Activated naive CD8-positive, alpha-beta T cell treated with anti-CD3 and anti-CD28 coated beads, Interleukin-2, amount 10 ng/mL, durations not matched to agents 7 days and 5 days (primary cell): ENCODE measurements at places on chromosomes 1 and 21.
A peak's percentile ranks its signal among the peaks of the same experiment; 100 is the strongest.

DNA sequence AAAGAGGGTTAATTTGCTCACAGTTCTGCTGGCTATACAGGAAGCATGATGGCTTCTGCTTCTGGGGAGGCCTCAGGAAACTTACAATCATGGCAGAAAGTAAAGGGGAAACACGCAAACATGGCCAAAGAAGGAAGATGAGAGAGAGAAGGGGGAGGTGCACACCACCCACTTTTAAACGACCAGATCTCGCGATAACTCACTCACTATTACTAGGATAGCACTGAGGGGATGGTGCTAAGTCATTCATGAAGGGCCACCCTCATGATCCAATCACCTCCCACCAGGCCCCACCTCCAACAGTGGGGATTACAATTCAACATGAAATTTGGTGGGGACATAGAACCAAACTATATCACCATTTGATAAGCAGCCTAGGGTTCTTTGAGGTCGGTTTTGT, 2.4 kb upstream of the C1orf115 start:
- DNase-seq: no peak

DNA sequence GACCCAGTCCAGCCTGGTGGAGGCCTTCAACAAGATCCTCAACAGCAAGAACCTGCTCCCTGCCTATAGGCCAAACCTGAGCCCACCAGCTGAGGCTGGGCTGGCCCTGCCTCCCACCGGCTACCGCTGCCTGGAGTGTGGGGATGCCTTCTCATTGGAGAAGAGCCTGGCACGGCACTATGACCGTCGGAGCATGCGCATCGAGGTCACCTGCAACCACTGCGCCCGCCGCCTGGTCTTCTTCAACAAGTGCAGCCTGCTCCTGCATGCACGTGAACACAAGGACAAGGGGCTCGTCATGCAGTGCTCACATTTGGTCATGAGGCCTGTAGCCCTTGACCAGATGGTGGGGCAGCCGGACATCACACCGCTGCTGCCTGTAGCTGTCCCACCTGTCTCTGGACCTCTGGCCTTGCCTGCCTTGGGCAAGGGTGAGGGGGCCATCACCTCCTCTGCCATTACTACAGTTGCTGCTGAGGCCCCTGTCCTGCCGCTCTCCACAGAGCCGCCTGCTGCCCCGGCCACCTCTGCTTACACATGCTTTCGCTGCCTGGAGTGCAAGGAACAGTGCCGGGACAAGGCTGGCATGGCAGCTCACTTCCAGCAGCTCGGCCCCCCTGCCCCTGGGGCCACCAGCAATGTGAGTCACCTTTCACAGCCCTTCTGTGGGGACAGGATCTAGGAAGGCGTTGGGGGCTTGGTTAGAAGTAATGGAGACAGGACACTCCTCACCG, 5.8 kb downstream of the ZNF687 start:
- no peak for DNase-seq

- DNase-seq: no peak
These were observed 323.5 kb downstream of the RRAGC start for GRCh38 chr1:38536089-38536488.

- DNase-seq: peak; percentile 55
These were observed 10.4 kb downstream of the BARHL2 start for GRCh38 chr1:90706437-90707362.

GRCh38 chr1:205275133-205275532, 46.4 kb downstream of the NUAK2 start:
- DNase-seq: no peak

DNA sequence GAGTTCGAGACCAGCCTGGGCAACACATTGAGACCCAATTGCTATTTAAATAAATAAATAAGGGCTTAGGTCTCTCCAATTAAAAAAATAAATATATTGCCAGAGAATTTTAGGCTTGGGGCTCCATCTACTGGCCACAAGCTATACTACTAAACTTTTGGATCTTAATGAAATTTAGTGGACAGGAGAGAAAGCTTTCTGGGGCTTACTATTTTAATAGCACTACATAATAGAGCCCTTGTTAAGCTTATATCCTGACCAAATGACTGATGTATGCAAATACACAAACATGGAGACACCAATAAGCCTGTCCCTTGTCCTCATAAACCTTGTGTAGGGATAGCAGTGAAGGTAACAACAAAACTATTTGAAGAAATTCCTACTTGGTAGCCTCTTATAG, 18.4 kb downstream of the CCT3 start:
- no peak for DNase-seq

DNA sequence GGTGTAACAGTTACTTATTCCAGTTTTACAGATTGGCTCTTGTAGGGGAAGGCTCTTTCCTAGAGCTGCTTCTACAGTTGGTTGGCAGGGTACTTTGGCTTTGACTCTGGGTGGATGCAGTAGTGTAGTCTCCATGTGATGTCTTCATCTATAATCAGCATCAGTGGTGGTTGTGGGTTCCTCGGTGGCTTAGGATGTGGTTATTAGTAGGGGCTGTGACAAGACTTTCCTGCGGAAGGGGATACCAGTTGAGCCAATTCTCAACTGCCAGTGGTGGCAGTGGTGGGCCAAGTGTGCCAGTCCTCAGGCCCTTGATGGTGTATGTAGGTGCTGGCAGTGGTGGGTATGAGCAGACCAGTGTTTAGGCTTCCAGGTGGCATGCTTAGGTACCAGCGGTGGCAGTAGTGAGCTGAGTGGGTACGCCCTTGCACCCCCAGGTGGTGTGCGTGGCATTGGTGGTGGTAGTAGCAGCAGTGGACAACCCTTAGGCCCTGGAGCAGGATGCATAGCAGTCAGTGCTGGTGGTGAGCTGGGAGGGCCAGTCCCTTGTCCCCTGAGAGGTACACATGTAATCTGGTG, 27.2 kb upstream of the KLF18 start:
- DNase-seq: no peak

DNA sequence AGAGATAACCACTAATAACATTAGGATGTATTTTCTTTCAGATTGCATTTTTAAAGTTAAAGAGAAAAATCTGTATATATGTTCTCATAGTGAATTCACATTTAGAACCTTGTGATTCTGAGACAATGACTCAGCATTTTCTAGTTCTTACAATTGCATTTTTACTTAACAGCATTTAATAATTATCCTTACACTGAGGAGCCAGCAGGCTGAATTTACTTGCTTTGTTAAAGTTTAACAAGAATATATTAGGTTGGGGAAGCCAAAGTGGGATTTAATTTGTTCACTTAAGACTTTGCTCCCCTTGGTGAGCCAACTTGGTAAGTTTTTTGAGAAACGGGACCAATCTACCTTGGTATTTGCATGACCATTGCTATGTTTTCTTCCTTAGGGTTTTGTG, 4.5 kb downstream of the PATJ start:
- no peak for DNase-seq

GRCh38 chr1:21750841-21751240, 32.1 kb downstream of the USP48 start:
- no peak for DNase-seq

DNA sequence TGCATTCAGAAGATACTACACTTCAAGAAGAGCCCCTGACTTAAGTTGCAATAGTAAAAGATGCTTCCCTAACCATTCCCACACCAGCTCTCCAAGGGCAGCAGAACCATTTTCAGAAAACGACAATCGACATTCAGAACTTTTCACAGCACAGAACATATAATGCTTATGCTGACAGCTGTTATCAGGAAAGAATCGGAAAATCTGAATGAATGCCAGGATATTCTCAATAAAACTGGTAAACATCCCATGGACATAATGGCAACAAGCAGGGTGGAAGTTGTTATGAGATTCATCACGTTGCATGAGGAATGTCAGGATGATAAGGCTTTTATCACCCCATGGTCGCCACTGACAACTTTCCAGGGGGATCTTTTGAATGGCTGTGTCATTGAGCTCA, 246.6 kb upstream of the CHRM3 start:
- DNase-seq: no peak

- no peak for DNase-seq
These were observed 52.7 kb downstream of the POFUT2 start for GRCh38 chr21:45234965-45235364.

DNA sequence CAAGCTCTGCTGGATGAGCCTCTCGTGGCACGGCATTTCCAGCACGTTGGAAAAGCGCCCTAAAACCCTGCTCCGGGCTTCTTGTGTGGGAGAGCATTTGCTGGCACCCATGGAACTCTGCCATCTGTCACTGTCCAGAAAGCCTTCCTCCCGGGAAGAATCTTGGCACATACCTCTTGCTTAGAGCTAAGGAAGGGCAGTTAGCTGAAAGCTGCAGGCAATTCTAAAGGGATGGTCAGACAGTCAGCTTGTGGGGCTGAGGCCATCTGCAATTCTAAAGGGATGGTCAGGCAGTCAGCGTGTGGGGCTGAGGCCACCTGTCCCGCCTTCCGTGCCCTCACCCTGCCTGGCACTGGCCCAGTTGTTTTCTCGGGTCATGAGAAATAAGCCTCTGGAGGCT, 139.0 kb upstream of the TMEM51 start:
- no peak for DNase-seq

DNA sequence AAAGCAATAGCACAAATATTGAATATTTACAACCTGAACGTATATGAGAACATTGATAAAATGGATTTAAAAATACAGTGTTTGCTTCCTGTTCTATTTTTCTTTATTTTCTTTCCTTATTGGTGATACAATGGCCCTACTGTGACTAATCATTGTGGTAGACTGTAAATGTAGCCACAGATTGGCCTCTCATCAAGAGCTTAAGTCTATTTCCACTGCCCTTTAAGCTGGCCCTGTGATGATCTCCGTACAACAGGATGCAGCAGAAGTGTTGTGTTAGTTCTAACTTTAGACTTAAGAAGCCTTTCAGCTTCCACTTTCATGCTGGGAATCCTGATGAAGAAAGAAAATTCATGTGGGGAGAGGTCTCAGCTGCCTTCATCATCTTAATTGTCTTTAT, 285.6 kb upstream of the B3GALT2 start:
- no peak for DNase-seq

GRCh38 chr1:171570295-171570694, 51.7 kb upstream of the MYOCOS start:
- no peak for DNase-seq

GRCh38 chr1:44616284-44616990, 57.8 kb downstream of the TMEM53 start:
- no peak for DNase-seq

- DNase-seq: no peak
These were observed 782 bp upstream of the PFKL start for GRCh38 chr21:44299085-44299457.

- DNase-seq: no peak
These were observed 553.0 kb downstream of the PTPRU start for GRCh38 chr1:29789221-29789909.

GRCh38 chr1:88061492-88062177, 622.4 kb upstream of the PKN2 start:
- no peak for DNase-seq

DNA sequence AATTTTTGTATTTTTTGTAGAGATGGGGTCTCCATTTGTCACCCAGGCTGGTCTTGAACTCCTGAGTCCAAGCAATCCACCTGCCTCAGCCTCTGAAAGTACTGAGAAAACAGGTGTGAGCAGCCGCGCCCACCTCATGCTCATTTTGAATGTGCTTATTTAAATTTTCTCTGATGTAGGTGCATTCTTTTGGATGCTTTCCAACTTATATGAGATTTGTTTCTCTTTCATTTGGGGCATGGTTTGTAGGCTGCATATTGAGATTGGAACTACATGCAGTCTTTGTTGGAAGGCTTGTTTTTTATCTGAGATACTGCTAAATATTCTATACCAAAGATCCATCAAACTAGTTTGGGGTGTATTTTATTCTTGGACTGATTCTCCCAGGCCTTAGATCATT, 81.0 kb upstream of the IVNS1ABP start:
- DNase-seq: no peak

- DNase-seq: no peak
These were observed 34.1 kb downstream of the RGSL1 start for GRCh38 chr1:182484067-182484466.

GRCh38 chr1:193472838-193473398, 286.5 kb upstream of the B3GALT2 start:
- DNase-seq: no peak

DNA sequence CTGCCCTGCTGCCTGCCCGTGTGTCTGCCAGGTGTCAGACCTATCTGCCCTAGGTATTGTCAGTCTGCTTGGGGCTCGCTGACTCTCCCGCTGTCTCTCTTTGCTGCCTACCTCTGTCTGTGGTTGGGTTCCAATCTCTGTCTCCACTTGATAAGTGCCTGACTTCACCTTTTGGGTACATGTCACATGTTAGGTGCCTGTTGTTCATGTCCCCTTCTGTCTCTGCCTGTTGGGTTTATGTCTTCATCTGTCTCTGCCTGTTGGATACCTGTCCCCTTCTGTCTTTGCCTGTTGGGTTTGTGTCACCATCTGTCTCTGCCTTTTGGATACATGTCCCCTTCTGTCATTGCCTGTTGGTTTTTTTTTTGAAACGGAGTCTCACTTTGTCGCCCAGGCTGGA, 14.6 kb downstream of the RPS6KA1 start:
- DNase-seq: no peak

GRCh38 chr1:13228343-13228781, 2.4 kb upstream of the PRAMEF18 start:
- DNase-seq: no peak

DNA sequence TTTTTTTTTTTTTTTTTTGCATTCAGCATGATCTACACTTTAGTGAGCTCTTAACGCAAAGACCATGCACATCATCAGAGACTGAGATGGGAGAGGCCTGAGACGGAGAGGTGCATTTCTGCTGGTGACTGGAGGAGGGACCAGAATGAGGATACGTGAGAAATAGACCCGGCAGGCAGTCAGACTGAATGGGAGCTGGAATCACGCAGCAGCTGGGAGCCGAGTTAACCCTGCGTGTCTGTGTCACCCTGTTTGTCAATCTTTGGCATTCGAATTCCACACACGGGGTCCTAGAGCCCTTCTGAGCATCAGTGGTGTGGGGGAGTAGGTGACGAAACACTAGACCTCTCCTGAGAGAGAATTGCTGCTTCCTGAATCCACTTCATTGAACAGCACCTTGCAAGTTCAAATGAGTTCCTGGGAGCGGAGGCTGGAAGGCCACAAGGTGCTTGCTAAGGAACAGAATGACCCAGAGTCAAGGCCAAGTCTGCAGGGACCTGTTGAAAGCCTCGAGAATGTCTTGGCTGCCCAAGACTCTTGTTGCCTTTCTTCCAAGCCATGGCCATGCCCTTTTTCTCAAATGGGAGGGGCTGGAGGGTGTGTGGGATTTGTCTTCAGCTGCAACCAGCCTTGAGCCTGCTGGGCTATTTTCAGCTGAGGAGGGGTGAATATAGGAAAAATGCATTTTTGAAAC, 123.3 kb downstream of the CNIH3 start:
- DNase-seq: no peak

- DNase-seq: no peak
These were observed 7.8 kb downstream of the VANGL2 start for GRCh38 chr1:160407839-160408801.

DNA sequence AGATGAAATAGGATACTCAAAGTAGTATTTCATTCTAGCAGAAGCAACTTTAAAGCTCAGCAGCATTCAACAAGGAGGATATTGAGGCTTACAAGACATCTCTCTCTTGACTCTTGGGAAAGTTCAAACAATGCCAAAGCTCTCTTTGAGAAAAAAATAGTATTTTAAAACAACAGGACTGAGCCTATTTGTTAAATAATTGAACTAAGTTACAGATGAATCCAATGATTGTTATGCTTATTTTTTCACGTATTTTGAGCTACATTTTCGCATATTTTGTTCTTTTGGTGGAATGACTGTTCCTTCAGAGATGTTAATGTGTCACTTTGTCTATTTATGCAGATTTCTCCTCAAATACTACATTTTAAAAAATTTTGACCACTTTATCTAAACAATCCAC, 200.7 kb downstream of the KCTD3 start:
- DNase-seq: no peak
